H7 (cell line): ENCODE measurements at places on chromosomes 3 and 15.
A peak's percentile ranks its signal among the peaks of the same experiment; 100 is the strongest.

DNA sequence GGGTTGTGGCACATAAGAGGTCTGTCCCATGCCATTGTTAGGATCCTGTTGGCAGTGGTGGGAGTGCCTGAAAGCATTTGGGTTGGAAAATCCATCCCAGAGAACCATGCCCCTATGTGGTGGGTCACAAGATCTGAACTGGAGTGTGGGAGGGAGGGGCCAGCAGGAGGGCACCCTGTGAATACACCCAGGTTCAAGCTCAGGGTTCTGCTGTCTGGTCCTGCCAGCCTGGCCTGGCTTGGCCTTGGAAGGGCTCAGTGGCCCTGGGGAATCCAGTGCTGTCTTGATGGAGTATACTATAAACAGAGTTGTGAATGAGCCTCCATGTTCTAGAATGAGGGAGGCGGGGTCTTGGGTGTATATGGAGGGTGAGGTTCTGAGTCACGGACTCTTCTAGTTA is 11.8 kb downstream of the ANKDD1A start:
- DNase-seq: no peak

GRCh38 chr15:91529534-91529933 is 324.0 kb upstream of the SLCO3A1 start:
- no peak for DNase-seq

DNA sequence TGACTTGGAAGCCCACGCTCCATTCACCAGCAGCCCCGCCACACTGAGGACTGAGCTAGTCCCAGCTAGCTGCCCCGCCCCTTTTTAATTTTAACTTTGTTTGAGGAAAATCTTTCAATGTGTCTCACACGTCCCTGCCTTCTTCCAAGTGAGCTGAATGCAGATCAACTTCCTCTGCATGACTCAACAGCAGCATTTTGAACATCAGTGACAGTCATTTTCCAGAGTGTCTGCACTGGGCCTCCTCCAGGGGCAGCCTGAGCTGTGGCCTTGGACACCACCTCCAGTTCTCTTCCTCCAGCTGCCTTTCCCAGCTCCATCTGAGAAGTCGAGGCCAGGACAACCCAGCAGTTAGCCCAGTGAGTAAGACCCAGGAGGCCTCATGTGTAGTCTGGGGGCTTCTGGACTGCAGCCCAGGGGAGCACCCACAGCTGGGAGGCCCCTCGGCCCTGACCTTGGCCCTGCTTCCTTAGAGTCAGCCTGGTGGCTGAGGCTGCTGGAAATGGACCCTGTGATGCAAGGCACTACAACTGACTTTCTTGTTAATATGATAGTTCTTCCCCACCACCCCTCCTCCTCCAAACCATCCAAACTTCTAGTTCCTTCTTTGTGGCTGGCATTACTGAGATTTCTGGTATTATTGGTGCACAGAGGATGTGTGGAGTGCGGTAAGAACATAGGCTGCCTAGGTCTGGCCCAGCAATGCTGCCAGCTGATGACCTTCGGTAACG is 21.4 kb upstream of the ESYT3 start:
- DNase-seq: no peak

DNA sequence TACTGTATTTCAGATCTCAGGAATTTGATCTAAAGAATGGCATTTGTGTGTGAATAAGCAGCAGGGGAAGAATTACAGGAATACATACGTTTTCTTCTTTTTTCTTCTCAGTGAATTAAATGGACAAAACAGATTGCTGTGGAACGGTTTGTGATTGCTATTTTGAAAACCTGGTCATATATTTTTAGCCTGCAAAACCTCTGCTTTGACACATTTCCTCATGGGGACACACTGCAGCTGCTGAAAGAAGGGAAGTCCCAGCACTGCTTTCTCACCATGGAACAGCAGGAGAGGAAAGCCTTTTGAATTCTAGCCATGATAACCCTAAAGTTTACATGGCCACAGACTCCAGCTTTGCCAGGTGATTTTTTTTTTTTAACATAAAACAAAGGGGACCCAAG is 315.0 kb downstream of the OXSM start:
- DNase-seq: peak; percentile 3

- DNase-seq: peak; percentile 33
Observed at GRCh38 chr3:52529376-52530333, 4.0 kb downstream of the NT5DC2 start.

DNA sequence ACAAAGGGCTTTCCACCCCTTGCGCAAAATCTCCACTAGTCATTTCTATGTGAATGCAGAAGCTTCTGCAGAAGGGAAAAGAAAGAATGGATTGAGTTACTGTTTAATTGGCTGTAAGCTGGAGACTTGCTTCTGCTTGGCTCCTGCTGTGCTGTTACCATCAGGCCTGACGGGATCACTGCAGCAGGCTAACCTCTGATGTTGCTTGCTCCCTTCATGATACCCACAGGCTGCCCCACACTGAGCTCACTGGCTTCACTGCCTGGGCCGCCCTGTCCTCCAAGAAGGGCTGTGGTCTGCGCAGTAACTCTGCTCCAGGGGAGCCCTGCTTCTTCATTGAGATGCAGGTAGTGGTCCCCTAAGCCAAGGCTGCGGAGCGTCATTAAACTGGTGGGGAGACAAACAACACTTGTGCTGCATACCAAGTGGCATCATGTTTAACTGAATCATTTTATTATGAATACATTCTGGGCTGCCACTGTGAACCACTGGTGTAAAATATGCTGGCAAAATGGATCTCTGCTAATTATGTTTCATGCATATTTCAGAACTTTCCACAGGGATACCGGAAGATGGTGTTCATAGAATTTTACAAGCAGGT is 78.6 kb downstream of the WDR49 start:
- DNase-seq: peak; percentile 16

- no peak for DNase-seq
Observed at GRCh38 chr3:123883111-123883510, 1.0 kb downstream of the MYLK start.

DNA sequence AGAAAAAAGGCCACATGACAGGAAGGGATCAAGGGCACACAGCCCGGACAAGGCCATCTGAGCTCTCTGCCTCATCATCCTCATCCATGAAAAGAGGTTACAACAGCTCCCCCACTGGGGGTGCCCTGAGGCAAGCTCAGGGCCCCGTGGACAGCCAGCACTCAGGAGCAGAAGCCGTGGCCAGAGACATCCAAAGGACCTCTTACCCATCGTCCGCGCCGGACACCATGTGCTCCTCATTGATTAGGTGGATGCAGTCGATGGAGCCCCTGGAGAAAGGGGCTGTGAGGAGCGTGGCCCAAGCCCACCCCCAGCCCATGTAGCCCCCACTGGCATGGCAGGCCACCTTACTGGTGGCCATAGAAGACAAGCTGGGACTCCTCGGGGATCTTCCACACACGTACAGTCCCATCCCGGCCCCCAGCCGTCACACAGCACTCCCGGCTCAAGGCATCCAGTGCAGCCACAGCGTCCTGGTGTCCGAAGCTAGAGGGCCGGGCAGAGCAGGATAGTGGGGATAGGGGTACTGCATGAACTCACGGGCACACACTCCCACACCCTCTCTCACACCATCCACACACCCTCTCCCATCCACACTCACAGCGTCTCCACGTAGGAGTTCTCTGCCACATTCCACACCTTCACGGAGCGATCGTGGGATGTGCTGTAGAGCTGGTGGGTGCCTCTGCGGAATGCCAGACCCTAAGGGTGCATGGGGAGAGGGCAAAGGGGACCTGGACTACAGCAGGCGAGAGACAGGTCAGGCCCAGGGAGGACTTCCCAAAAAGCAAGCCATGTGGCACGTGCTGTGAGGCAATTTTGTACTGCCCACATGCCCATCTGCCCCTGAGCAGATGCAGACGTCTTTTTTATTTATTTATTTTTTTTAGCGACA is 6.5 kb downstream of the RRP9 start:
- DNase-seq: peak; percentile 27

DNA sequence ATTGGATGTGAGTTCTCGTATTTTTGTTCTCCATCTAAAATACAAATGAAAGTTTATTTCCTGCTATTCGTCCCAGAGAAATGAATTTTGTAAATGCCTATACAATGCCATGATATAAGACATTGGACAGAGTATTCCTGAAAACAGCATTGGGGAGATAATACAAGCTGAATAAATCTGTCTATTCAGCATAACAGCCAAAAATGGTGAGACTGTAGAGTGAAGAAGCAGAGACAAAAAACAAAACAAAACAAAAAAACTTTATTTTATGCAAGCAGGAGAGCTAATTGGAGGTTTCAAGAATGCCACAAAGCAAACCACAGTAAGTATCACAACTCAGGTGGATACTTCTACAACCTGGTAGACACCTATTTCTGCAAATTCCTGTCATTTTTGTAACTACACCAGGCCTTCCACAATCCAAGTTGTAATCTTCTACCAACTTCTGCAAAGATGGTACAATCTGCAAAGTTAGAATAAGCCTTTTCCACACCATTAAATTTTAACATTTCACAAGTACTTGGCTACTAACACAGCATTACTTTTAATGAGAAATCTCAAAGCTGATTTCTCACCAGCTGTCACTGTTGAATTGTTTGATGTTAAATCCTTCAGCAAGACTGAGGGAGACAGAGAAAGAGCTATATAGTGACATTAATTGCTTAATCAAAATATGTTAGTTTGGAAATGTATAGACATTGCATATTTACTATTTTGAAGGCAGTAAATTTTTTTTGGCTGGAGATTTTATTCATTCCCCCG is 163.1 kb downstream of the CLSTN2 start:
- DNase-seq: no peak
